ENCODE measurements at places on chromosomes 6 and 20. TPM values are rescaled to one million over a fixed set of nuclear protein-coding genes. Genes with fewer than 3 reads are reported as not detected.

DNA sequence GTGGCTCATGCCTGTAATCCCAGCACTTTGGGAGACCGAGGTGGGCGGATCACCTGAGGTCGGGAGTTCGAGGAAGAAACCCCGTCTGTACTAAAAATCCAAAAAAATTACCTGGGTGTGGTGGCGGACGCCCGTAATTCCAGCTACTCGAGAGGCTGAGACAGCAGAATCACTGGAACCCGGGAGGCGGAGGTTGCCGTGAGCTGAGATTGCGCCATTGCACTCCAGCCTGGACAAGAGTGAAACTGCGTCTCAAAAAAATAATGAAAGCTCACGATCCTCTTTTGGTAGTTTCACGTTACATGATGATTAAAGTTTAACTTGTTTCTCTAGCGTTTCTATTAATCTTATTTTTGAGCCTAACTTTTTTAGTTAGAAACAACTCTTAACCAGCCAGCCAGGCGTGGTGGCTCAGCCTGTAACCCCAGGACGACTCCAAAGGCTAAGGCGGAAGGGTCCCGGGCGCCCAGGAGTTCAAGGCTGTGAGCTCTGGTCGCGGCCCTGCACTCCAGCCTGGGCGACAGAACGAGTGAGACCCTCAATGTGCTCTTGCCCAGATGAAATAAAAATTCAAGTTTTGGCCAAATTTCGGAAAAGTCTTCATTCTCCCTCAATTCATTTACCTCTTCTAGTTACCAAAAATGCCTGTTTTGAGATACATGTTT is 1.2 kb upstream of the WRNIP1 start:
- no peak for DNase-seq

DNA sequence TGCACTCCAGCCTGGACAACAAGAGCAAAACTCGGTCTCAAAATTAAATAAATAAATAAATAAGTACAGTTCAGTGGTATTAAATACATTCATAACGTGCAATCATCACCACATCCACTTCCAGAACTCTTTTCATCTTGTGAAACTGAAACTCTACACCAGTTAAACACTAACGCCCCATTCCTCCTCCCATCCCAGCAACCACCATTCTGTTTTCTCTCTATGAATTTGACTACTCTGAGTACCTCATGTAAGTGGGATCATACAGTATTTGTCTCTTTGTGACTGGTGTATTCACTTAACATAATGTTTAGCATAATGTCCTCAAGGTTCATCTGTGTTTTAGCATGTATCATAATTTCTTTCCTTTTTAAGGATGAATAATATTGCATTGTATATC is 29.1 kb upstream of the SCML4 start:
- DNase-seq: no peak

DNA sequence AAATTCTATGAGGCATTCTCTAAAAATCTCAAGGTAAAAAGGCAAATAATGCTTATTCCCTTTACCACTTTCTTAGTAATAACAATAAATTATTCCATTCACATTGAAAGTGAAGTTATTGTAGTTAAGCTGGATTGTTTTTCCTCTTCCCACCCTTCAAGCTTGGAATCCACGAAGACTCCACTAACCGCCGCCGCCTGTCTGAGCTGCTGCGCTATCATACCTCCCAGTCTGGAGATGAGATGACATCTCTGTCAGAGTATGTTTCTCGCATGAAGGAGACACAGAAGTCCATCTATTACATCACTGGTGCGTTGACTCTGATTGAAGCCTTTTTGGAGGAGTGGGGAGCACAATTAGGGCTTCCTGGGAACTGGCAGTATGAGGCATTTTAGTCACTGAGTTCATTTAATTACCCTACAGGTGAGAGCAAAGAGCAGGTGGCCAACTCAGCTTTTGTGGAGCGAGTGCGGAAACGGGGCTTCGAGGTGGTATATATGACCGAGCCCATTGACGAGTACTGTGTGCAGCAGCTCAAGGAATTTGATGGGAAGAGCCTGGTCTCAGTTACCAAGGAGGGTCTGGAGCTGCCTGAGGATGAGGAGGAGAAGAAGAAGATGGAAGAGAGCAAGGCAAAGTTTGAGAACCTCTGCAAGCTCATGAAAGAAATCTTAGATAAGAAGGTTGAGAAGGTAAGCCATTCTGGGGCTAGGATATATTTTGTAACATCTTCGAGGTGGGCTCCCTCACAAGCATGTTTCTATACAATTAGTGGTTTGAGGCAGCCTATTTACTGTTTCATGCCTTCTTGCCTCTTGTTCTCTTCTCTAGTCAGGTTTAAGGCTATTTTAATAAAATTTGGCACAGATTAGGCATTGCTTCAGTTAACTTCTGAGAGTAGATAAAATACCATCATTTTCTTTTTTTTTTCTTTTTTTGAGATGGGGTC is 4.9 kb downstream of the HSP90AB1 start:
- no peak for DNase-seq

DNA sequence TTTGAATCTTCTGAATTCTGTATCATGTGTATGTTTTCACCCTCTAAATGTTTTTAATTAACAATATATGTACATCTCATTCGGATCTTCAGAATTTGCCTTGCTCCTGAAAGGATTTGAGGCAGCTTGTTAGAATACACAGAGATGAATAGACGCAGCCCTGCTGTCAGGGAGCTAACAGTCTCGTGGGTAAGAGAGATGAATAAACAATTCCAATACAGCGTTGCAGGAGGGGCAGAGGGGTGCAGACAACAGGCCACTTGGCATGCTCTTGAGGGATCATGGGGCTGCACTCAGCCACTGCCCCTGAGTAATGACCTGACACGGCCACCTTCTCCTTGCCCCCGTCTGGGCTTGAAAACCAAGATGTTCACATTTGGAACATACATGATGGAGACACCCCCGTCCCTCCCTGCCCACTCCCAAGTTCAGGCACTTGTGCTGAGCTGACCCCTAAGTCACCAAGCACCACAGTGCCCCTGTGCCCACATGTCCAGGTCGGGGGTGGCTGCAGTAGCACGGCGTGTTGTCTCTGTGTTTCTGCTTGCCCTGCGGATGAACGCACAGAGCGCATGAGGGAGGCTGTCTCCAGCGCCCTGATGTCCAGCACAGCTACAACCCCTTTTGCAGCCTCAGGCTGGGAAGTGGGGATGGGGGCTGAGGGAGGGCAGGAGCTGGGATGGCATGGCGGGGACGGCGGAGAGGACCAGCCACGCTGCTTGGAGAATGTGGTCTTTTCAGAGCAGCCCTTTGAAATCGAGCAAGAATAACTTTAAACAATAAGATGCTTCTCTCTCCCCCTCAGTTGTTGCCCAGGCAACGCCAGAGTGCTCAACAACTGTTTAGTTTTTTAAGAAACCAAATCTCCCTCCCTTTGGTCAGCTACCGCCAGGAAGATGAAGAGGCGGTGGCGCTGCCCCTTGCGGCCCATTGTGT is 33.0 kb upstream of the CDH22 start:
- DNase-seq: no peak

GRCh38 chr20:20448881-20449280 is 81.0 kb downstream of the INSM1 start:
- DNase-seq: no peak

DNA sequence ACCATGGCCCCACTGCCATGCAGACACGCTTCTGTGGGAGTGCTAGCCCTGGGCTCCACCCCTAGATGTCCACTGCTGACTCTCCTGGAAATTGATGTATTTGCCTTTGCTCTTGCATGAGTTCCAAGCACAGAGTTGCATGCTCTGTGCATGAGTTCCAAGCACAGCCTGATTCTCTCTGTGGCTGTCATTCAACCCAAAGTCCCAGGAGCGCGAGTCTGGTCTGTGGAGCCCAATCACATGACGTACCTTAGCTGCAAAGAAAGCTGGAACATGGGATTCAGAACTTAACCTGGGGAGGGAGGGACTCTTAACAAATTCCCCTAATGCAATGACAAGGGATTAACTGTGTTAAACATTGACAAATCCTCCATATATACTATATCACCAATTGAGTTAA is 114.3 kb upstream of the SLC24A3 start:
- no peak for DNase-seq

- no peak for DNase-seq
Measured at GRCh38 chr6:148359228-148359627, 16.6 kb downstream of the SASH1 start.

DNA sequence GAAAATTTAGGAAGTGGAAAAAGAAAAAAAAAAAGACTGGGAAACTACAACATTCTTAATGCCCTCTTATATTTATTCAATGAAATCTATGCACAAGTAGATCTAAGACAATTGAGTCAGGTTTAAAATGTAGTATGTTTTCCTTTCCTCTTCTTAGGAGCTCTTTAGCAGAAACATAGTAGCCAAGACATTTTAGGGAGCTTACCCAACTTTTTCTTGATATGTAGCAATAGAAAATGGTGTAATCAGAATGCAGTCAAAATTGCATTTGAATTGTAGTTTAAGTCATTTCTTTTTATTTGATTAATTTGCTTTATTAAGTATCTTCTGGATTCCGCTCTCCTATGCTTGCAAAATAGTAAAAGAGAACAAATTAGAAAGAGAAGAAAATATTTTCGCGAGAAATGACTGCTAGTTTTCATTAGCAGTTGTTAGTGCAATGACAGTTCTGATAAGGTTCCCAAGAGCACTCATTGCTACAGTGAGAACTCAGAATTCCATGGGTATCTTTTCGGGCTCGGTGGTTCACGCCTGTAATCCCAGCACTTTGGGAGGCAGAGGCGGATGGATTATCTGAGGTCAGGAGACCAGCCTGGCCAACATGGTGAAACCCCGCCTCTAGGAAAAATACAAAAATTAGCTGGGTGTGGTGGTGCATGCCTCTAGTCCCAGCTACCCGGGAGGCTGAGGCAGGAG is 52.2 kb downstream of the JARID2 start:
- DNase-seq: no peak

DNA sequence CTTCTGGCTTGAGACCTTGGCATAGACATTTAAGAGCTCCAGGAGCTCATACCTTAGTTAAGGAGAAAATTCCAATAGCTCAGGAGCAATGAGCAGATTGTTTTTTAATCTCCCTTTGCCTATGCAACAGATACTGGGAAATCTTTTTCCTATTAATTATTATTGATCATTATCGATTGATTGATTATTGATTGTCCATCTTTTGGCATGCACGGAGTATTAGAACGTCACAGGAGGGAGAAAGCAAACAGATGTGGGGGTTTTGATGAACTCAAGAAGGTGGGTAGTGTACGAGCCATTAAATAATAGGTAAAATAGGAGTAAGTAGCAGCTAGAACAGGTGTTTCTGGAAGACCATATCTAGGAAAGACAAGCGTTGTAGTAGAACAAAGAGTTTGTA is 205.0 kb downstream of the DOK5 start:
- no peak for DNase-seq

- no peak for DNase-seq
Measured at GRCh38 chr20:32251470-32251869, 26.0 kb upstream of the KIF3B start.

- DNase-seq: no peak
Measured at GRCh38 chr6:140905724-140906123, 1227.0 kb upstream of the GJE1 start.

DNA sequence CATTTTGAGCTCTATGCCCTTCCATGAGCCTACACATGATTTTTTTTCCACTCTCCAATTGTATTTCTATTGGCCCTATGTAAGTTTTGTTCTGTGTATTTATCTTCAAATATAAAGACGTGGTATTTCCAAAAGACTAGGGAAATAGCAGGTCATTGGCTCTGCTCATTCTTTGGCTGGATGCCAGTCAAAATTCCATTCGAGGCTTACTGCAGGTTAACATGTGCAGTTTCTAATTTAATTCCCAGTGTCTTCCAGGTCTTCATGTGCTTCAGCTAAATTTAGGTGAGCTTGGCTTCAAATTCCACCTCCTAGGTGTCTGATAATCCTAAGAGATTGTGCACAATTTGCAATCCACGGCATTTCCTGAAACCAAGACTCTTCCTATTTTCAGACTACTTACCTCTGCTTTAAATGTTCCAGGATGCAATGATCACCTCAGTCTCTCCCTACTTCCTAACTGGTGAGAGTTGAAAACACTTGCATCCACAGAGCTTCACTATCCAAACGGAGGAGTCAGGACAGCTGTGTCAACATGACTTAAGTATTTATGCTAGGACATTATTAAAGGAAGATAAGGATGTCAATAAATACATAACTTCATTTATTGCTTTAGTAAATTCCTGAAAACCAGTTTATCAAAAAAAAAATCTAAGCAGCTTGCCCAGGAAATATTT is 236.1 kb downstream of the COL12A1 start:
- DNase-seq: no peak

DDO gene
- 1.3 TPM for total RNA-seq

EGFL8 gene
- 312 TPM for total RNA-seq

BMP2 gene
- total RNA-seq: 6.1 TPM

TSHZ2 gene
- 33.1 TPM for total RNA-seq

THBD gene
- total RNA-seq: 25.3 TPM

Data from sciatic nerve (tissue), 2 donors.